CD4-positive, alpha-beta T cell treated with Interleukin-15 for 1 hour (primary cell): ENCODE measurements at places on chromosomes 7 and 10.

GRCh38 chr7:22666732-22667131, 60.3 kb upstream of the IL6 start:
- DNase-seq = no peak

DNA sequence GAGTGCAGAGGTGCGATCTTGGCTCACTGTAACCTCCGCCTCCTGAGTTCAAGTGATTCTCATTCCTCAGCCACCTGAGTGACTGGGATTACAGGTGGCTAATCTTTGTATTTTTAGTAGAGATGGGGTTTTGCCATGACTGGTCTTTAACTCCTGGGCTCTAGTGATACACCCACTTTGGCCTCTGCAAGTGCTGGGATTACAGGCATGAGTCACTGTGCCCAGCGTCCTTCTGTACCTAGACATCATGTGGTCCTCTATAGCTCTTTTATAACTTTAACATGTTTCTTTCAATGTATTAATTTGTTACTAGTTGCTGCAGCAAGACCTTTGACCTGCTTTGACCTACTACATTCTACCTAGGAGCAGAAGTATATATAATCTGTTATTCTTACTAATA, 38.7 kb upstream of the BICC1 start:
- no peak for DNase-seq

- DNase-seq = no peak
These were observed 64.0 kb upstream of the SLF2 start for GRCh38 chr10:100848770-100849169.

DNA sequence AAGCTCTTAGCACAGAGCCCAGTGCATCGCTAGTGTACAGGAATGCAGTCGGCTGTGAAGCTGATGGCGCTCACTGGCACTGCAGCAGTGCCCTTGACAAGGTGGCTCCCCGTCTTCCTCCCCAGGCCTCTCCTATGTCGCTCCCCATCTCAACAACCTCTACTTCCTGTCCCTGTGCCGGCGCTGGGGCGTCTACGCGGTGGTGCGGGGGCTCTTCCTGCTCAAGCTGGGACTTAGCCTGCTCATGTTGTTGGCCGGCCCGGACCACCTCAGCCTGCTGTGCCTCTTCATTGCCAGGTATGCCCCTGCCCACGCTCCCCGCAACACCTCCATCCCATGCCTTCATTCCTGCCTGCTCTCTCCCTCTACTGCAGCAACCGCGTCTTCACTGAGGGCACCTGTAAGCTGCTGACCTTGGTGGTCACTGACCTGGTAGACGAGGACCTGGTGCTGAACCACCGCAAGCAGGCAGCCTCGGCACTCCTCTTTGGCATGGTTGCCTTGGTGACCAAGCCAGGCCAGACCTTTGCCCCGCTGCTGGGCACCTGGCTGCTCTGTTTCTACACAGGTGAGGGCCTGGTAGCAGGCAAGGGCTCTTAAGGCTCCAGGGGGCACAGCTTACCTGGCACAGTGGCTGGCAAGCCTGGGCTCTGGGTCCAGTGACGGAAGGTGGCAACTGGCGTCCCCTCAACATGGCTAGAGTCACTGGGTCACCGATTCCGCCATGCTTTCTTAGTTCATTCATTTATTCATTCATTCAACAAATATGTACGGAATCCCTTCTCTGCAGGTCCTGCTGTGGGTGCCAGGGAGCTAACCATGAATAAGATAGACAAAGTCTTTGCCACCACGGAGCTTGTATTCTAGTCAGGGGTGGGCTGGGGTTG, 22.3 kb upstream of the C10orf95 start:
- DNase-seq = no peak

GRCh38 chr7:4645246-4645645, 36.8 kb upstream of the FOXK1 start:
- DNase-seq = no peak

GRCh38 chr7:110386006-110386405, 704.9 kb upstream of the LRRN3 start:
- no peak for DNase-seq

GRCh38 chr10:62080905-62081304, 179.4 kb downstream of the ARID5B start:
- no peak for DNase-seq

DNA sequence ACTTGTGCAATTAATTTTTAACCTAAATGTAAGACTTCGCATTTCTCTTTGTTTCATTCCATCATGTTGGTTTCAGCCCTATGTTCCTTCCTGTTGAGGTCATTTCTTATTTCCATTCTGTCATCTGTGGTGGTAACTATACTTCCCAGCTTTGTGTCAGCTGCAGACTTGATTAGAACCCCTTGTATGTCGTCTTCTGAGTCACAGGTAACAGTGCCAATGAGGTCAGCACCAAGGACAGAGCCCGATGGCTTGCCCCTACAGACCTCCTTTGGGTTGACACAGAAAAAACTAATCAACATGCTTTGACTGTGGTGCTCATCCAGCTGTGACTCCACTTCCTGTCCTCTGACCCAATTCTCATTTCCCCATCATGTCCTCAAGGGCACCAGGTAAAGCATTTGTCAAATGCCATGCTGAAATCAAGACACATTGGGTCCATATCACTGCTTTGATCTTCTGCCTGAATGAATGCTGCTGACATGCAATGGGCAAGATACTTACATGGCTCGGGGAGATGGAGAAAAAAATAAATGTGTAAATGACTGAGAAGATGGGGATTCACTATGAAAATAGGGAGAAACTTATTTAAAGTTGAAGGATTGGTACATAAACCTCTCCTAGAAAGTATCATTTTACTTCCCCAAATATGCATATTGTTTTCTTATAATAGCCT, 25.6 kb upstream of the CRTAC1 start:
- DNase-seq = no peak
